MCF 10A (cell line): ENCODE measurements at places on chromosomes 4 and X.

DNA sequence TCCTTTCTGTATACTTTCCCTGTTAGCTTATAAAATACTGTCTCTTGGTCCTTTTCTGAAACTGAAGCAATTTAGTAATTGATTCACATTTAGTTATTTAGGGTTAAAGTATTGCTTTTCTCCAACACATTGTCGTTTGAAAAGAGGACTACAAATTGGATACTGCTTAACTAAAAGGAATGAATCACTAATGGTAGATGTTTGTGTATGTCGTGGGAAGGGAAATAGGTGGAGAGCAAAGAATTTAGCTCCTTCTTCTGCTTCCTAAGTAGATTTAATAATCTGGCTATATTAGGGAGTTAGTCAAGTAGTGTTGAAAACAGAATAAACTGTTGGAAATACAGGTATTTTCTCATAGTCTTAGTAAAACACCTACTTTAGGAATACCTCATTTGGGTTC, 27.9 kb downstream of the SLAIN2 start:
- no peak for DNase-seq

DNA sequence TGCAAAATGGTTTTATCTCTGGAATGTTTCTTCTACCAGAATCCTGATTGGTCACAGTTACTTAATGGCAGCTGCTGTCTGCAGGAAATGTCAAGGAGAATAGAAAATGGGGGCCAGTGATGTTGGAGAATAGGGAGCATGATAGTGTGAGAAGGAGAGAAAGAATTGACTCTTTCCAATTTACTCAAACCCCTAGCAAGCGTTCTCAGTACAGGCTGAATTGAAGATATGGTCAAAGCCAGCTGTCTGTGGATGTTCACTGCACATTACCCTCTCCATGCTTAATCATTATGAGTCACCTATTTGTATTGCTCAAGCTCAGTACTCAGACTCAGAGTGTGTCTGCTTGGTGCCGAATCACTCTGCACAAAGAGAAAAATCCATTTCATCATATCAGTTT, 57.8 kb upstream of the FAM47B start:
- DNase-seq: peak; percentile 80

GRCh38 chrX:47390780-47391179, 20.4 kb downstream of the ZNF157 start:
- no peak for DNase-seq

DNA sequence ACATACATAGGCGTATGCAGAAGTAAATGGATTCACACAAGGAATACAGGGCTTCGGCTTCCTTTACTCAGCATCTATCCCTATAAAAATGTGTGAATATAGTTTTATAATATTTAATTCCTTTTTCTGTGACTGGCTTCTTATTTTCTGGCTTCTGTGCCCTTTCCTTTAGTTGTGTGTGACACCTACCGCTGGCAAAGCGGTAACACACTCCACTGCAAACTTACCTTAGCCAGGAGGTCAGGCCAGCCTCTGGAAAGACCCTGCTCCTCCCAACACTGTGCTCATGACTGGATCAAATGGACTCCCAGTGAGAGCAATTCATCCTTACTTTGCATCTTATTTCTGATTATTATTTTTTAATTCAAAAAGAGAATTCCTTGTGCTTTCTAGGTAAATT, 244.2 kb downstream of the ANK2 start:
- DNase-seq: no peak

GRCh38 chr4:76210452-76210851, 3.2 kb downstream of the SCARB2 start:
- DNase-seq: no peak

DNA sequence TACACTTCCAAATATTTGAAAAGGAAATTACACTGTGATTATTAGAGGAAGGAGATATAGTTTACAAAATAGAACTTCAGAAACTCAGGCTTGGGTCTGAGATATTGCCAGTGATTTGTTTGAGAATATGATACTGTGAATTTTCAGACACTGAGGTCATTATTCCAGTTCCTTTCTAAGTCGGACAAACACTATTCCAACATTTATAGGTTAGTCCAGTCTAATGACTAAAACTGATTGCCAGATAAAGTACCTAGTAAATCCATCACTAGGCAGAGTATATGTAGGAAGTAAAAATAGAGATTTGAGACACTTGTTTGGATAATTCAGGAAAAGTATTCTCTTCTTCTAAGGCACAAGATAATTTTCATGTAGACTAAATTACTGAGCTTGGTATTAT, 13.2 kb downstream of the MTTP start:
- no peak for DNase-seq

DNA sequence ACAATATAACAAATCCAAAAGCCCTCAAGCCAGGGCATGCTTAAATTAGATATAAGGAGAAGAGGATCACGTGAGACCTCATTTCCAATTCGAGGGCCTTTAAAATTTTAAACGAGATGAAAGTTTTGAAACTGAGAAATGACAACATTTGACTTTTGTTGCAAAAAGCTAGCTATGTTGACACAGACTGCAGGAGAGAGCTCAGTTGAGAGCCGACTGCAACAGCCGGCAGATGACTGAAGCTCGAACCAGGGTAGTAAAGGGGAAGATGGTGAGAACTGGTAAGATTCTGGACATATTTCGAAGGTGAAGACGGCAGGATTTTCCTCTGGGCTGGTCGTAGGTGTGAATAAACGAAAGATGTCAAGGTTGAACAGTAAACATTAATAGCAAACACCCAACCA, 773 bp downstream of the PRMT9 start:
- DNase-seq: peak; percentile 33

DNA sequence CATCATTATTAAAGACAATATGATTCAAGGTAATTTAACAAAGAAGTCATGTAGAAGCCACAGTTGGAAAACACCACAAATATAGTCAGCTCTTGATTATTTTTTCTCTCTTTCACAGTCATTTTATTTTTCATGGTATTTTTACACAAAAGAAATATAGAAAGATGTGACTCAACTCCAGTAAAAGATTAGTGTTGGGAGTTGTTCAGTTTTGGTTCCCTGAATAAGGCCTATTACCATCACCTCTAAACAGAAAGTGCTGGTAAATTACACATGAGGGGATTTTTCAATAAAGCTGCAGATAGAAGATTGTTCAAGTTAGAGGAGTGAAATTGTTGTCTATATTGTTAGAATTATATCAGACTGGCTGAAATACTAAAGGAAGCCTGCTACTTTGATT, 107.0 kb downstream of the DDIT4L start:
- DNase-seq: no peak

DNA sequence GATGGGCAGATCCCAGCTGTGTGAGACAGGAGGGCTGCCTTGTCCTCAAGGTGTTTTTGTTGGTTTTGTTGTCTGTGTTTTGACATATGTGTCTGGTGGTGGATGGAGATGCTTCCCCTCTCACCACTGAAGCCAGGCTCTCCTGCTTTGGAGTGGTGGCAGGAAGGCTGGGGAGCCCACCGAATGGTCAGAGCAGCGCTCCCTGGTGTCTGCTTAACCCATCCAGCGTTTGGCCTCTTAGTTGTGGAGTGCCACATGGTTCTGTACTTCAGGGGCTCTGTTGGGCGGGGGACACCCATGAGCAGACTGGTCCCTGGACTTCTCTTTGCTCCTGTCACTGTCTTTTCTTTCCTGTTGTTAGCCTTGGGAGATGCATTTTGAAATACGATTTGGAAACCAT, 51.9 kb downstream of the DLG3 start:
- no peak for DNase-seq

DNA sequence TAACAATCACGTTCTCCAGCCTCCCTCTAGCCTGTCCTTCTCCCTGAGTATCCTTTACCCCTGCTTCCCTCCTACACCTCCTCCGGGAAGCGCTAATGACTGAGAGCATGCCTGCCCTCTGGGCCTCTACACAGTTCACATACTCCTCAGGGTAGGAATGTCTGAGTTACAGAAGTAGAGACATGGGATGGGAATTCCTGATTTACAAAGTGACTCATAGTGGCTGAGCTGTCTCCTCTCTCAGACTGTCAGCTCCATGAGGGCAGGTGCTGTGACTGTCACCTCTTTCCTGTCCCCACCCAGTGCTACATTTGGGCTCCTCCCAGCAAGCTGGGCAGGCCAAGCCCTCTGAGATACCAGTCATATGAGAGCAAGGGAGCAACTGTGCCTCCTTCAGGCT, 2.6 kb downstream of the LAS1L start:
- DNase-seq: no peak

DNA sequence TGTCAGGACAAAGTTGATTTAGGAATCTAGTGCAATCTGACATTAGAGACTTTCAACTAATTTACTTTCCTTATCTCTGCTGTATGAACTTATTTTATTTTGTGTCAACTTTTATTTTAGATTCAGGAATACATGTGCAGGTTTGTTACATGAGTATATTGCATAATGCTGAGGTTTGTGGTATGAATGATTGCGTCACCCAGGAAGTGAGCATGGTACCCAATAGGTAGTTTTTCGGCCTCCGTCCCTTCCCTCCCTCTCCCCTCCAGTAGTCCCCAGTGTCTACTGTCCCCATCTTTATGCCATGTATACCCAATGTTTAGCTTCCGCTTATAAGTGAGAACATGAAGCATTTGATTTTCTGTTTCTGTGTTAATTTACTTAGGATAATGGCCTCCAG, 68.7 kb upstream of the TEX13D start:
- peak; percentile 36 for DNase-seq

- DNase-seq: peak; percentile 0
Measured at GRCh38 chrX:136910565-136911035, 30.1 kb upstream of the RBMX start.

GRCh38 chr4:3531318-3531878, 824 bp downstream of the LRPAP1 start:
- DNase-seq: peak; percentile 16

DNA sequence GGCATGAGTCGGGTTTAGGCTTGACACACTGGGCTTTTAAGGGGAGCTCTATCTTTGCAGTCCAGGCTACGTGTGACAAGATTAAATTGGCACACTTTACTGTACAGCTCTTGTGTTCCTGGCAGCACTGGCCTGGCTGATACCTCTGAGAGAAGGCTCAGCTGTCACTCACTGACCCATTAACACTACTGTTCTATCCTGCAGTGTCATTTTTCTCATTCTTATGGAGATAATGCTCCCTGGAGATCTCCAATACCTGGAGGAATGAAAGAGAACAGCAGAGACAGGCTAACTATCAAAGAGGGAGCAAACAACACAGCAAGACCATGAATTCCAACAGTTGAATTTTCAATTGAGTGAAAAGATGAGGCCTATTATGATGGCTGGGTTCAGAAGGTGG, 1.7 kb upstream of the PDHA2 start:
- no peak for DNase-seq

GRCh38 chr4:129972257-129972656, 876.3 kb downstream of the C4orf33 start:
- DNase-seq: peak; percentile 1

GRCh38 chr4:76666944-76667532, 230.9 kb downstream of the SOWAHB start:
- DNase-seq: no peak

GRCh38 chrX:46757593-46757992, 1.3 kb downstream of the SLC9A7 start:
- DNase-seq: peak; percentile 32

- peak; percentile 89 for DNase-seq
Measured at GRCh38 chr4:39319676-39320075, 46.5 kb downstream of the RFC1 start.

GRCh38 chr4:39062094-39062769, at the start of gene KLHL5:
Gene KLHL5 (plus strand): TSS chr4:39062232. CDS start chr4:39062653, 421 bp downstream.
- no peak for DNase-seq

DNA sequence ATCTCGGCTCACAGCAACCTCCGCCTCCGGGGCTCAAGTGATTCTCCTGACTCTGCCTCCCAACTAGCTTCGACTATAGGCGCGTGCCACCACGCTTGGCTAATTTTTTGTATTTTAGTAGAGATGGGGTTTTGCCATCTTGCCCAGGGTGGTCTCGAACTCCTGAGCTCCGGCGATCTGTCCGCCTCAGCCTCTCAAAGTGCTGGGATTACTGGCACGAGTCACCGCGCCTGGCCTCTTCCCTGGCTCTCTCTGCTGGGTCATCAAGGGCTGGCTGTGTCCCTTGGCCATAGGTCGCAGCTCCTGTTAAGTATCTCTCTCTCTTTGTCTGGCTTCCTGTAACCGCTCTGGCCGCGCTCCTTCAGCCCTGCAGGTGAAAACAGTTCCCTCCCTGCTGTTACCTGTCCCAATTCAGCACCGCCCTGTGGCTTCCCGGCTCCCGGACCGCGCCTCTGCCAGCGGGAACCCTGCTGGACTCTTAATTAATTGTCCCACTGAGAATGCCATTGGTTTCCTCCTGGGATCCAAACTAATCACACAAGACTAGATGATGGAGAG, 1.3 kb upstream of the RGS12 start:
- DNase-seq: no peak

DNA sequence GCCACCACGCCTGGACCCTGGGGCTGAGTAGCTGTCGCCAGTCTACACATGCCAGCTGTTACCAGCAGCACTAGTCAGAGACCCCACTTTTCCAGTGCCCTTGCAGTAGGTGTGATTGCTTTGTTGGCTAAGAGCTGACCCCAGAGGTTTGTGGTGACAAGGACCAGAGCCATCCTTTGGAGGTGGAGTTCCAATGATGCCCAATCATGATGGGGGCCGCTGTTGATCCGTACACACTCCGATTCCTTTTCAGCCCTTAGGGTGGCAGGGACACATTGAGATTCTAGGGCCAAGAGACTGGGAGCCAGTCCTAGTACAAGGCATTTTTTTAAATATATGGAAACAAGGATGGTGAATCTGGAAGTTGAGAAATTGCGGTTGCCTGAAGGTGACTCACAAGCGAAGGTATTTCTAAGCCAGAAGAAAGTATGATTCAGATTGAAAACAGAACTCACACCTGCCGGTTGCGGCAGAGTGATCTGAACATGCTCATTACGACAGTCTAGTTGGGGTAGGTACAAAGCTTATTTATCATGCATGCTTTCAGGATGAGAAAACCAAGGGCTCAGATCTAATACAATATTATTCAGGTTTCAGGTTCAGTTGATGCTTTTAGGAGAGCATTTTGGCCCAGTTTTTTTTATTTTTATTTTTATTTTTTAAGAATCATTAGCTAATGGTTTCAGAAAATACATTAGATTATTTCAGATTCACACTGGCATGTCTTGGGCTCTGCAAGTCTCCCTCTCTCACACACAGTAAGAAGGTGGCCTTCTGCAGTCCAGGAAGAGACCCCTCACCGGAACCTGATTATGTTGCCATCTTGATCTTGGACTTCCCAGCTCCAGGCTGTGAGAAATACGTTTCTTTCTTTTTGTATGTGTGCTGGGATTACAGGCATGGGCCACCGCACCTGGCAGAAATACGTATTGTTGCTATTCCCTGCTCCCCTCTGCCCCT, 43.4 kb downstream of the SHROOM2 start:
- DNase-seq: peak; percentile 97

- DNase-seq: no peak
Measured at GRCh38 chrX:37746951-37747350, 32.9 kb upstream of the CYBB start.

DNA sequence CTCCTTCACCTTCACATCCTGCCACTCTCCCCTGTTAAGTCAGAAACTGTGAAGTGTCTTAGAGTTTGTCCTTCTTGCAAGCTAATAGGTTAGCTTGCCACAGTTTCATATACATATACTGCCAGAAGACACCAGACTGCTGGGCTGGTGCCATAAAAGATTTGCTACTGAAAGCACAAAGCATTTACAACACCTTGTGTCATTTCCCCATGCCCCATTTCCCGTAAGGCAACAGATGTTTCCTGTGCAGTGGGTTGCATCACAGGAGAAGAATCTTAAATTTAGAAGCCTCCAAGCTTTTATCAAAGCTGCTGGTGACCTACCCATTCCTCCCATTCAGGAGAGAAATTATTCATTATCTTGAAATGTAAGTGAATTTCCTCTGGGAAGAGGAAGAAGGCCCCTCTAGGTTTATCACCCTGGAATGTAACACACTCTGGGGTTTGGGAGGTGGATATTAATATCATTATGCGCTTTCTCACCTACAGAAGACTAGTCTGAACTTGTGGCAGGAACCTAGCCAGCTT, 34.5 kb upstream of the RAB33B start:
- DNase-seq: peak; percentile 90

- DNase-seq: no peak
Measured at GRCh38 chr4:13982010-13982409, 354.5 kb upstream of the BOD1L1 start.
